Effector CD8-positive, alpha-beta T cell (primary cell): ENCODE measurements at places on chromosomes 2 and 18.

- no peak for DNase-seq
Observed at GRCh38 chr2:102070058-102070642, 72.4 kb upstream of the IL1R1 start.

DNA sequence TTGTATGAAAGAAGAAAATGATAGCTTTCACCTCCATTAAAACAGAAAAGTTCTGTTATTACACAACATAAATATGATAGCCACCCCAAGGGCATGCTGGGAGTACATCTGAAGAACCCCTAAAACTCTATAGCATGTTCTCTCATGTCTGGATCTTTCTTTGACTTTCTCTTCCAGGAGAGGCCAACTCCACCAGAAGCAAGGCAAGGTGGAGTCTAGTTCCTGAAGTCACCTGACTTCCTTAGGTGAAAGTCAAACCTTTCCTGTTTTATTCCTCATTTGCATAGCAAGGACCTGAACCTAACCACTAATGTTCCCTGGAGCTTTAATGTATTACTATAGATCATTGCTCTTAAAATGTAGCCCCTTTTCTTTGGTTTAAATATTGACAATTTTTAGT, 5.7 kb downstream of the STAT1 start:
- DNase-seq = no peak

- no peak for DNase-seq
Observed at GRCh38 chr2:199602271-199602895, 144.6 kb upstream of the SATB2 start.

DNA sequence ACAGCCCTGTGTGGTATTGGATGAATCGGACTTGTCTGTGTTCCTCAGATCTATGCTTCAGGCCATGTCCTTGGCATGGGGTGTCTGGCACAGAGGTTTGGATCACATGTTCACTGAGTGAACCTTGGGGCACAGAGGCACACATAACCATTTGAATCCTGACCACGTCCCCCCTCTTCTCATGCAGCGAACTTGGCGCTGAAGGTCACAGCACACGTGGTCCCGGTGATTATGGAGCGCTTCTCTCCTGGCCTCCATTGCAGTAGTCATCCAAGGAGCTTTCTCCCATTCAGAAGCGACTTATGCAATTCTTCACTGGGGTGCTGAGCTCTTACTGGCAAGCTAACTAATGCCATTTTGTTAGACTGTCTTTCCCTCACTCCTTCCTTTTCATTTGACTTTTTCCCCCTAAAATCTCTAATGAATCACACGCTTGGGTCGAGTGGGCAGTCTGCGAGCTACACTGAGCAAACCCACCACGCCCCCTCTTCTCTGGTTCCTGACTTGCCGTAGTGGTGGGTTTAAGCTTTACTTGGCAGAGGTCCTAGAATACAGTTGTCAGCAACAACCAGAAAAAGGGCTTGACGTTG, 59.4 kb downstream of the KCNG2 start:
- DNase-seq = no peak

- no peak for DNase-seq
Observed at GRCh38 chr2:100208141-100208770, 65.9 kb upstream of the AFF3 start.

- no peak for DNase-seq
Observed at GRCh38 chr18:54323970-54324369, 33.7 kb downstream of the STARD6 start.

DNA sequence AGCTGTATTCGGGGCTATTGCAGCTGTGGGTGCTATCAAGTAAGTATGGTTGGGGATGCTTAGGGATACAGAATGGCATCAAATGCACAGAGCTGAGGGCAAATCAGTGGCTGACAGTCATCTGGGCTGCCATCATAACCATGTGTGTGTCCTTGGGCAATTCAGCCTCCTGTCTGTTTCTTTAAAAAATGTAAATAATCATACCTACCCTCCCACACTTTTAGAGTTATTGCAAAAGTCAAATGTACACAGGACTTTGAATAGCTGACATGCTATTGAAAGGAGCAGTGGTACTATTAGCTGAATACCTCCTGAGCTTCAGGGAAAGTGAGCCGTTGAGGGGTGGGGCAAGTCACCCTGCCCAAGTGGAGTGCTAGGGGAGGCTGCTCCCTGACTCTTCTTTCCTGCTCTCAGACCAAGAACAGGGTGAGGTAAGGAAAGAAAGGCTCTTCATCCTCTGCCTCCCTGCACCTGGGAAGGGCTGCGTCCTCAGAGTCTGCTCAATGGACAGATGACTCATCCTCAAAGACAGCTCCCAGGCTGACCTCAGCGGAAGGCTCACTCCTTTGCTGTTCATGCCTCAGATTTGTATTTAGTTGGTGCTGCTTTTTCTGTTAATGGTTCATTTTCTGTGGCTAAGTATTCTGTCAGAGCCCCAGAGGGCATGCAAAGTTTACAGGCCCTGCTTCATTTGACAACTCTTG, 54.9 kb upstream of the BZW1 start:
- DNase-seq = no peak

DNA sequence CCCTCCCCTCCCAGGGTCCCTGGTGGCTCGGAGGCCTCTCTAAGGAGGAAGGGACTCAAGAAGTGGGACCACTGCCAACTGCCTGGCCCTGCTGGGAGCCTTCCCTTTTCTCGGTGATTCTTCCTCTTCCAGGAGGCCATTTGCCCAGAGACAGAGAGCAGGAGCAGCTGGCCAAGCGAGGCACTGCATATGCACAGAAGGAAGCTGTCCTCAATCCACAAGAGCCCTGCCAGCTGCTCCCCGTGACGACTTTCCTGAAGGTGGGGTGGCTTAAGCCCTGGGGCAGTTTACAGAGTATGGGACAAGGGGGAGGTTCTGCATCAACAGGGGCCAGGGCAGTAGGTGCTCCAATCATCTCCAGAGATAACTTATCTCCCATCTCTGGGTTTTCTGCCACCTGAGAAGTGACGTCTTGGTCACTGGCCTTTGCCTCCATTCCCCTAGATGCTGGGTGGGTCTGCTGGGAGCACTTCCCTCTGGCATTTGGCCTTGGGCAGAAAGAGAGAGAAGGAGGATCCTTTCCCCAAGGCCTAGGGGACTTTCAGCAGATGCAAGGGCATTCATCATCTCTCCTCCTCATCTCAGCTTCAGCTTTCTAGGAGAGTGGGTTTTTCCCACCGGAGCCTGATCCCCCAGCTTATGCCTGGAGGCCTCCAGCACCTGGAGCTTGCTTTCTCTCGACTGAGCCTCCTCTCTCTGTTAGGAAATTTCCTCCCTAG, 28.5 kb downstream of the CIB4 start:
- DNase-seq = no peak

- DNase-seq = no peak
Observed at GRCh38 chr2:98532756-98533155, 75.6 kb downstream of the COA5 start.

DNA sequence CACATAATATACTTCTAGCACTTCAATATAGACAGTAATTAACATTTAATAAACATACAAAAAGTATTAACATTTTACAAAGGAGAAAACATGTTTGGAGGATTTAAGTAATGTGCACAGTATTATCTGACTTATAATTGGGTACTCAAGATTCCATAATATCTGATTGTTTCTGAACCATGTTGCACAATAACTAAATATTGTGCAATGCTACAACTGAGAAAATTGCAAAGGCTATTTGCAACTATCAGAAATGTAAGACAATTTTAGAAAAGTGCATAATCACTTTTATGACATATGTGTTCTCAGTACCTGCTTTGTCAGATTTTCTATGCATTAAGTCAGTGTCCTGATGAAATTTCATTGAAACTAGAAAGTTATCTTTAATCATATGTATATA, 934.6 kb downstream of the SOCS6 start:
- no peak for DNase-seq

DNA sequence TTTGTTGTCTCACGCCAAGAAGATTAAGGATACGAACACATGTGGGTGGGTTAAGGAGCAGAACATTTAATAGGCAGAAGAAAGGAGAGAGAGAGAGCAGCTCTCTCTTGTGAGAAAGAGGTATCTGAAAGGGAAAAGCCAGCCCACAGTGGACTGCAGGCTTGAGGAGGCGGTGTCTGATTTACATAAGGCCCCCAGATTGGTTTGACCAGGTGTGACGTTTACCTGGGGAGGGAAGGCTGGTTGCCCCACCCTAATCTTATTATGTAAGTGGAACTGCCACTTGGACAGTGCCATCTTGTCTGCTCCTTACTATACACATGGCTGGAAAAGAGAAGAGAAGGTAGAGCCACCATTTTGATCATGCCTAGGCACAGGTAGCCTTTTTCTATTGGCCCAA, 189.2 kb downstream of the NCK2 start:
- DNase-seq = no peak

- no peak for DNase-seq
Observed at GRCh38 chr2:222203041-222203440, 95.8 kb downstream of the PAX3 start.

DNA sequence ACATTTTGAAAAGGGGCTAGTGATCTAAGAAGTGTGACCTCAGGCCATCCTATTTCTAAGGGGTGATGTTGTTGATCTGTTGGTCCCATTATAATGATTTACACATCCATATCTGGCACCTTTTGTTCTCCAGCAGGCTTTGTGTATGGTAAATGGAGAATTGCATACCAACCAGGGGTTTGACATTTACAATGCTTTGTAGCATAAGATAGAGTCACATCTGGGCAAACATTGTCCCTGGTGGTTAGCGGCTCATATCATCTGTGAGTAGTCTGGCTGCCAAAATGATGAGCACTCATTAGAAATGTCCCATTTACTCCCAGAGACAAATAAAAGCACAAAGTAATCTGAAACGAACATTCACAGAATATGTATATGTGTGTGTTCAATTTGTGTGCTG, 1775.5 kb upstream of the CELF4 start:
- DNase-seq = no peak

- no peak for DNase-seq
Observed at GRCh38 chr2:178910005-178910404, 102.8 kb upstream of the TTN start.

GRCh38 chr18:21100146-21100545, 11.5 kb downstream of the ROCK1 start:
- DNase-seq = no peak

DNA sequence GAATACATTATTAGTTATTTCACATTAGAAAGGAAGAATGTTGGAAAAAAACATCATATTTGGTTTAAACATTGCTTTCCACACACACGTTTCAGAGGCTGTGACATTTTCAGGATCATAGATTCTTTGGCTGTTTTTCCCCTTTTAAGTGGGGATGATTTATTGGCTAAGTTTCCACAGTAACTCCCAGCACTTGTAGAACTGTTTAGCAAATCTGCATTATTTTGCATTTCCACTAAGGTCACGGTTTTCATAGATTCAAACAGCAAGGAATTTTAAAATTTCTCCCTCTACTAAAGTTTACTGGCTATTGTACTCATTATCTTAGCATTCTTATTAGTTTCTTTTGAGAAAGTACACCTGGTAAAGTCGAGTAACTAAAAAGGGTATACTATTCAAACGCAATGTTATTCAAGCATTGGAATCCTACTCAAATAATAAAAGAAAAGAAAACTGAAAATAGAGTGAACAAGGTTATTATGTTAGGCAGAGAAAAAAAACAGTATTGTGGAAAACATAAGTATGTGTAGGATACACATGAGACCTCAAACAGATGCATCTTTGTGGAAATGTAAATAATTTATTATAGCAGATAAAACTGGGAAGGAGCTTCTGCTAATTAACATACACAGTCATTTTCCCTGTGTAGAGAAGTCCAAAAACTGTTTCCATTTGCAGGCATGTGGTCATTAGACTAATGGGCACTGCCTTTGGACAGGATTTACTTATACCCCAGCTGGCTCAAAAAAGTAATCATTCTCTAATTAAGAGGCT, 633.8 kb downstream of the NRXN1 start:
- DNase-seq = no peak

DNA sequence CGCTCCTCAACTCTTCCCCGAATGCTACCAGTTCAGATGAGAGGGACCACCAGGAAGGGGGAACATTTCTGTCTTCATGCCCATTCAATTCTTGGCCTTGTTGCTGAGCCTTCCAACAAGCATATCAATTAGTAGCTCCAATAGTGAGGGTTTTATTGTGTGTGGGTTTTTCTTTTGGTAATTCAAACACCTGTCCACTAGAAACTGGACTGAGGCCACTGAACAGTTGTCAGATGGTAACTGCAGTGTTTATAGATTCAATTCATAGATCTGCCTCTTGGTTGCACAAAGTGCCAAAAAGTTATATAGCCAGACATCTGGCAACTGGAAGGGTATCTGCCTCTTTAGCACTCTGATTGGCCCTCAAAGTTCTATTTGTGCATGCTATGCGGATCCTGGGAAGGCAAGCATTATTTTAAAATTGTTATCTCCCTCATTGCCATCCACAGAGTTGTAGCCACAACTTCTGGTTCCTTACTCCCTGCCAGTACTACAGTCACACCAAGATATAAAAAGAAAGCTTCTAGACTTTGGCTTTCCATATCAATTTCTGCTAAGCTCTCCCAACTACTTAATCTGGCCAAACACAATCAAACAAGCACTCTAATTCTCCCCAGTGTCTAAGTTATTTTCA, 83.3 kb upstream of the ZNF521 start:
- DNase-seq = no peak

DNA sequence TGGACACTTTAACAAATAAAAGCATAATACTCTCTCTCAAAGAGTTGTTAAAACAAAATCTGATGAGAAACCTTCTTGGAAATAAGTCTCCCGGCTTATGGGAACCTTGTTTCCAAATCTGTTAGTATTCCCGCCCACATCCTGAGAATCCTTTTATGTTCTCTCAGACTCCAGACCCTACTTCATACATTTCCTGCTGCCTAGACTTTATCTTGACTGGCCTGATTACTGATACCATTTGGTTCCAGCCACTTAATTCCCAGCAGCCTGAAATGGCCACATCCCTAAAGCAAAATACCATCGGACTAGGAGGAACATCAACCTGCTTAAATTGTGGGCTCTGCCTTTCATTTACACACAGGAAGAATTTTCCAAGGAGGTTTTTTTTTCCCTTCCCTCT, 79.1 kb upstream of the CYP1B1 start:
- no peak for DNase-seq

GRCh38 chr2:16303761-16304160, 361.9 kb downstream of the CYRIA start:
- no peak for DNase-seq

DNA sequence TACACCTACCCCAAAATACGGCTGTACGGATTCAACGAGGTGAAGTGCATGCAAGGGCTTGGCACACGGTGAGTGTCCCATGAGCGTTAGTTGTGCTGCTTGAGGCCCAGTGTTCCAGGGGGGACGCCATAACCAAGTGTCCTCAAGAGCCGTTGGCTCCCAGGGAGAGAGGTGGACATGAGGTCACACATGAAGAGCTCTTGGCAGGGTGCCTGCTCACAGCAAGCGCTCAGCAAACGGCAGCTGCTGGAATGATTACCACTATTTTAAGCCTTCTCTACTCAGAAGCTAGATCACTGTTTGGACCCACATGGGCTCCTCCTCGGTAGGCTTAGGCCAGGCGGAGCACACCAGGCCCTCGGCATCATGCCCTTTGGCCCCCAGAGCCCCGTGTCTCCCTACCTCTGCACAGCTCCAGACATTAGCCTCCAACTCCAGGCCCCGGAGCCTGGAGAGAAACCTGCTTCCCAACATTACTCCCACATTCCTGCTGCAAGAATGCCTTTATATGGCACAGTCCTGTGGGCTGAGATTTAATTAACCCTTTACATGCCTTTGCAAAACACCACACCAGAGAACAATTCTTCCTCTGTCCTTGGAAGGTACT, 68.4 kb upstream of the PPP1CB start:
- no peak for DNase-seq
